ENCODE measurements at places on chromosomes 6 and 20.

GRCh38 chr6:84033523-84034451 is at the start of gene MRAP2:
Gene MRAP2 (plus strand): TSS chr6:84033772. CDS start chr6:84055319, 21,547 bp downstream.
- DNase-seq, result no peak

- DNase-seq, result no peak
Measured at GRCh38 chr6:7900621-7901020, 10.0 kb downstream of the TXNDC5 start.

- DNase-seq, result no peak
Measured at GRCh38 chr6:168320634-168321033, 1.1 kb upstream of the DACT2 start.

- no peak for DNase-seq
Measured at GRCh38 chr6:74199215-74199915, 503.4 kb downstream of the CD109 start.

DNA sequence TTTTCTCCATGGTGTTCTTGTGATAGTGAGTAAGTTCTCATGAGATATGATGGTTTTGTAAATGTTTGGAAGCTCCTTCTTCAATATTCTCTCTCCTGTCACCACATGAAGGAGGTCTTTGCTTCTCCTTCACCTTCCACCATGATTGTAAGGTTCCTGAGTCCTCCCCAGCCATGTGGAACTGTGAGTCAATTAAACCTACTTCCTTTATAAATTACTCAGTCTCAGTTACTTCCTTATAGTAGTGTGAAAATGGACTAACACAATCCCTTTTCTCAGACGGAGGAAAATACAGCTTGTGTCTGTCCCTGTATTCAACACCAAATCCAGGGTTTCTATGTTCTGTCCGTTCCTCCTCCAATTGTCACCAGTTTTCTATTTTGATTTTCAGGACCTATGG is 181.0 kb downstream of the ALDH8A1 start:
- DNase-seq, result no peak

DNA sequence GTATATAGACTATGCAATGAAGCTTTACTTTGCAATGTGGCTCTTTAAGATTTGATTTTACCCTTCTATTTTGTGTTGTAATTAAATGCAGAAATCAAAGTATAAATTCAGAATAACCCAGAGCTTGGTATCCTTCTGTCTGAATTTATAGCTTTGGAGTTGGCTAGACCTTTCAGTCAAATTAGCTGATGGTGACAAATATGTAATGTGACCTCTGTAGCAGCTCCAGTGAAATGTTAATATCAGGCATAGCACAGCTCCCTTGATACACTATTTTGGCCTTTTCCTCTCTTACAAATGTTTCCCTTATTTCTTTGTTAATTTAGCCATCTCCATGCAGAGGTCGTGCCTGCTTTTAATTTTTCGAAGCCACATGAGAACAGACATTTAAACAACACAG is 11.1 kb downstream of the CBFA2T2 start:
- DNase-seq, result no peak

- no peak for DNase-seq
Measured at GRCh38 chr6:147750413-147750812, 241.9 kb downstream of the SAMD5 start.

DNA sequence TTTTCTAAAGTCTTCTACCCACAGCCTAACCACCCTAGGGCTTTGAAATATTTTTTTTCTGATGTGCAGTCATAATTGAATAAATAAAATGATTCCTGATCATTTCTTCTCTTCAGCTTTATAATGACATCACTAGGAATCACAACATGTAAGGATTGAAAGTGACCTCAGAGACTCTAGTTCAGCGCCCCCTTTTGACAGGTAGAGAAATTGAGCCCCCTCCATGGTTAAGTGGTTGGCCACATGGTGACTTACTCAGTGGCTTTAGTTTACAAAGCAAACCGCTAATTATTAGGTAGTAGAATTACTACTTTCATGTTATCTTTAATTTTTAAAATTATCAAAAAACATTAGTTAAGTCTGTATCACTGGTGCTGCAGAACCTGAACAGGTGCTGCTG is 13.3 kb upstream of the SLC2A12 start:
- no peak for DNase-seq

DNA sequence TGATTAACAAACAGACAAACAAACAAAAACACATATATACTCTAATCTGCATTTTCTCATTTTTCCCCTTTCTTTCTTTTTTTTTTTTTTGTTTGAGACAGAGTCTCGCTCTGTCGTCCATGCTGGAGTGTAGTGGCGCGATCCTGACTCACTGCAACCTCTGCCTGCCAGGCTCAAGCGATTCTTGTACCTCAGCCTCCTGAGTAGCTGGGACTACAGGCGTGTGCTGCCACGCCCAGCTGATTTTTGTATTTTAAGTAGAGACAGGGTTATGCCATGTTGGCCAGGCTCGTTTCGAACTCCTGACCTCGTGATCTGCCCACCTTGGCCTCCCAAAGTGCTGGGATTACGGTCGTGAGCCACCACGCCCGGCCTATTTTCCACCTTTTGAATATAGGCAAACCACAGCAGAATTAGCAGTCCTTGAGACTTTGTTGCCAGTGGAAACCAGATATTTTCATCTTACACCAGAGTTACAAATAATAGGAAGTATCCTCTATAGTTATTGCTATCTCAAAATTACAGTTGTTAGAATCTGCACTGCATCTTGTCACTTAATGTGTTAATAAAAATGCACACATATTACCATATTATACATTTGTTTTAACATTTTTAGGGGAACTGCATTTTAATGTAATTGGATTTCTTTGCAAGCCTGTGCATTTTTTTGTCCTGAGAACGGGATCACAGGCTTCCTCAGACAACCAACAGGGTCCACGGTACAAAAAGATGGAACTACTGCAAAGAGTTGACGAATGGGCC is 208.2 kb upstream of the ZNF217 start:
- DNase-seq, result no peak

DNA sequence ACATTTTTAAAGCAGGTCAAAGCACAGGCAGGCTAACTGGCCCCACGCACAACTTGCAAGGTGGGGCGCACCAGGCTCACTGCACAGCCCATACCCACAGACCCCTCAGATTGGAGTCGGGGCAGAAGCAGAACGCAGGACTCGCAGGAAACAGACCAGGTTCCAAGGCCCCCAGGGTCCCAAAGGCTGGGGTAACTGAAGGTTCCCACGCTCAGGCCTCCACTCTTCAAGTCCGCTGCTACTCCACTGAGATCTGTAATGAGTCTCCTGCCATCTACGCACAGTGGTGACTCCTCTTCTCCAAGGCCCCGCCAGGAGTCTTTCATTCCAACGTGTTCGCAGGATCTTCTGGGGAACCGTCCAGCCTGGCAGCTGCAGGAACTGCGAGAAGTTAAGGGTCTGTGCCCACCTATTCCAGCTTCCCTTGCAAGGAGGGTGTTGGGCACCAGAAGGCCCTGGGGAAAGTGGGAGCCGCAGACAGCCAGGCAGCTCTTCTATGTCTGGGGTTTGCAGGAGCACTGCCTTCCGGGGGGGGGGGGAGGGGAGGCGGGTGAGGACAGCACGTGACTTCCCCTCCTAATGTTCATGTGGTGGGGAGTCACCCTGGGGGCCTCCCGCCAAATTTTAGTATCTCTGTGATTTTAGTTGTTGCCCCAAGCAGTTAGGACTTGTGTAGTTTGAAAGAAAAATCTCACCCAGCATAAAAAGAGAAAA is 2.0 kb upstream of the TAF4 start:
- no peak for DNase-seq

- no peak for DNase-seq
Measured at GRCh38 chr20:60381643-60382400, 423.6 kb downstream of the CDH26 start.

- DNase-seq, result no peak
Measured at GRCh38 chr20:45934046-45934585, 367 bp upstream of the PCIF1 start.

GRCh38 chr6:5151360-5151954 is 66.3 kb downstream of the PPP1R3G start:
- no peak for DNase-seq

DNA sequence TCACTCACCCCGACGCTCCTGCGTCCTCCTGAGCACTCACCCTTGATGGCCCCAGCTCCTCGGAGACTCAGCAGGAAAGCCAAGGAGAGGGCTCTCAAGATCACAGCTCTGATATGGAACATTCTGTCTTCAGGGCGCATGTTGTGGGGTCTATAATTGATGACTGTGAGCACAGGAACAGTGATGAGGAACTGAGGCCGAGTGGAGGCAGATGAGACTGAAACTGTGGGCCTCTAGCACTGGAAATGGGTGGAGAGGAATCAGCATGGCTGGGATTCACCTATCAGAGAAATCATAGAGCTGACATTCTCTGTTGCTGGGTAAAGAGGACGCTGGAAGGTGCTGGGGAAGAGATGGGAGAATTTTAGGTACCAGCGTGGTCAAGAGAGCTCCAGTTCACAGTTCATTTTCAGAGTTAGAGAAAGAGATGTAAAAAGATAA is at the start of gene HLA-DPA1:
Gene HLA-DPA1 (minus strand): TSS at position 219 of the 441 bp plus-strand sequence.
- no peak for DNase-seq

- no peak for DNase-seq
Measured at GRCh38 chr6:14134211-14134910, 16.8 kb downstream of the CD83 start.

GRCh38 chr6:122628714-122629113 is 18.5 kb downstream of the PKIB start:
- DNase-seq, result no peak

DNA sequence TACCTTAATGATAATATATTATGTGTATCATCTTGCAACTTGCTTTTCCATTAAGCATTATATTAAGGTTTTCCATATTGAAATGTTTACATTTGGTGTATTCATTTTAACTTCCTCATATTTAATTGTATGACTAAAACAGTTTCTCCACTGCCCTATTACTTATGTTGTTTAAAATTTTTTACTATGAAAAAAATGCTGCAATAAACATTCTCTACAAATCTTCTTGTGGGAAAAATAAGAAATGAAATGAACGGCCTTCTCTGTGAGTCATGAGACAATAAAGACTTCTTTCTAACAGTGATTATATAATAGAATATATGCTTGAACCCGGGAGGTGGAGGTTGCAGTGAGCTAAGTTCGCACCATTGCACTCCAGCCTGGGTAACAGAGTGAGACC is 25.5 kb downstream of the FASTKD5 start:
- DNase-seq, result no peak

- no peak for DNase-seq
Measured at GRCh38 chr6:156809034-156809433, 31.9 kb downstream of the ARID1B start.

DNA sequence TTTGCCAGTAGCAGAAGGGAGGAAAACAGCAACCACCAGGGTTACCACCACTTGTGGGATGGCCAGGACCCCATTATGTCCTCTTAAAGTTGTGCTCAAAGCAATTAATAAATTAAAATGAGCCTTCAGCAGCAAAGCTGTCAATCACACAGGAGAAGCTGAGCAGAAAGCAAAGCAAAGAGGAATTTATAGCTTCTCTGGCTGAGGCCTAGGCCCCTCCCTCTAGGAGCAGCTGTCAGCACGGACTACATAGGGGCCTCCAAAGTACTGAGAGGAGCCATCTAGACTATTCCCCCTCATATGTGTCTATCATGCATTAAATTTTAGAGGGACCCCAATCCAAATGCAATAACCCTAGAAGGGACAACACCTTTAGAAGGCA is 6.4 kb downstream of the CCND3 start:
- DNase-seq, result no peak

GRCh38 chr20:58497076-58497641 is 18.0 kb downstream of the APCDD1L start:
- no peak for DNase-seq

DNA sequence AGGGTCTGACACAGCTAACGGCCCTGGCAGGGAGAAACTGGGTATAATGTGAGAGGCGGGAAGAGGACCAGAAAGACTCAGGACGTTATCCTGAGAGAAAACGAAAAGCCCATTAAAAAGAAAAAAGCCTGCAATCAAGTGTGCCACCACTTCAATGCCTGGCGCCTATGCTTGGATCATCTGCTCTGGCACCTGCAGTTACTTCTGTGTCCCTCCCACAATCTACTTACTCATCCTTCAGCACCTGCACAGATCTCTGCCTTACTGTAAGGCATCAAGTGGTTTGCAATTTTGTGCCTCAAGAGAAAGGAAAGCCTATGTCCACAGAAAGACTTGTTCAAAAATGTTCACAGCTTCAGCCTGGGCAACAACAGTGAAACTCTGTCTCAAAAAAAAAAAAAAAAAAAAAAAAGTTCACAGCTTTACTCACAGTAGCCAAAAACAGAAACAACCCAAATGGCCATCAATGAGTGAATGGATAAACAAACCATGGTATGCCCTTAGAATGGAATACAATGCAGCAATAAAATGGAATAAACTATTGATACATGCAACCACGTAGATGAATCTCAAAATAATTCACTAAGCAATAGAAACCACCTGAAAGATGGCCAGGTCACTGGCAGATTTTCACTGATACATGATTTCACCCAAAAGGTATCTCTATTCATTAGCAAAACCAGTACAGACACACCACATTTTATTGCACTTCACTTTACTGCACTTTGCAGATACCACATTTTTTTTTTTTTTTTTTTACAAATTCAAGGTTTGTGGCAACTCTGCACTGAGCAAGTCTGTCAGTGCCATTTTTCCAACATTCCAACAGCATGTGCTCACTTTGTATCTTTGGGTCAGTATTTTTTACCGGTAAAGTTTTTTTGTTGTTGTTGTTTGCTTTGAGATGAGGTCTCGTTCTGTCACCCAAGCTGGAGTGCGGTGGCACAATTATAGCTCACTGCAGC is 48.6 kb downstream of the ABHD12 start:
- no peak for DNase-seq

DNA sequence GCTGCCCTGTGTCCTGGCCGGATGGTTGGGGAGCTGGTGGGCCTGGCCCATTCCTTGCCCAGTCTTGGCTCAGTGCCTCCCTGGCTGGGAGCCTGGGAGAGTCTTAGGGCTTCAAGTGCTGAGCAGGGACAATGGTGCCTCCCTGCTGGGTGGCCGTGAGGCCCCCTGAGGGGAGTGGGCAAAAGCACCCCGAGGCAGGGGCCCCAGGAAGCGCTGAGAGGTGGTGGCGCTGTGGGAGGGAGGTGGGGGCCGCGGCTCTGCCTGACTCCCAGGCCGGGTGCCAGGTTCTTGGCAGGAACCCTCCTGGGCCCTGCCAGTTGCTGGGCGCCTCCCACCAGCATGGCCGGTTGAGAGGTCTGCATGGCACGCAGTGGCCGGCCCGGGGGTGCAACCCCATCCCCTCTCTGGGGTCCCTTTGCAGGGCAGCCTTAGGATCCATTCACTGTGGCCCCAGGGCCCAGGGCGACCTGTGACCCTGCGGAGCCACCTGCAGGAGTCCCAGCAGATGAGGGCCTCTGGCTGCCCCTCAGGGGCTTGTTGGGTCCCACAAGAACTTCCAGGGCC is 9.2 kb upstream of the RPS21 start:
- no peak for DNase-seq

Measured in stimulated activated CD8-positive, alpha-beta memory T cell treated with anti-CD3 and anti-CD28 coated beads, Interleukin-4, amount 100 ng/mL, for 1 hour (primary cell).